Activated naive CD8-positive, alpha-beta T cell treated with anti-CD3 and anti-CD28 coated beads, Interleukin-2, amount 50 U/mL, for 24 hours (primary cell): ENCODE measurements at places on chromosomes 3 and 15.
A peak's percentile ranks its signal among the peaks of the same experiment; 100 is the strongest.

DNA sequence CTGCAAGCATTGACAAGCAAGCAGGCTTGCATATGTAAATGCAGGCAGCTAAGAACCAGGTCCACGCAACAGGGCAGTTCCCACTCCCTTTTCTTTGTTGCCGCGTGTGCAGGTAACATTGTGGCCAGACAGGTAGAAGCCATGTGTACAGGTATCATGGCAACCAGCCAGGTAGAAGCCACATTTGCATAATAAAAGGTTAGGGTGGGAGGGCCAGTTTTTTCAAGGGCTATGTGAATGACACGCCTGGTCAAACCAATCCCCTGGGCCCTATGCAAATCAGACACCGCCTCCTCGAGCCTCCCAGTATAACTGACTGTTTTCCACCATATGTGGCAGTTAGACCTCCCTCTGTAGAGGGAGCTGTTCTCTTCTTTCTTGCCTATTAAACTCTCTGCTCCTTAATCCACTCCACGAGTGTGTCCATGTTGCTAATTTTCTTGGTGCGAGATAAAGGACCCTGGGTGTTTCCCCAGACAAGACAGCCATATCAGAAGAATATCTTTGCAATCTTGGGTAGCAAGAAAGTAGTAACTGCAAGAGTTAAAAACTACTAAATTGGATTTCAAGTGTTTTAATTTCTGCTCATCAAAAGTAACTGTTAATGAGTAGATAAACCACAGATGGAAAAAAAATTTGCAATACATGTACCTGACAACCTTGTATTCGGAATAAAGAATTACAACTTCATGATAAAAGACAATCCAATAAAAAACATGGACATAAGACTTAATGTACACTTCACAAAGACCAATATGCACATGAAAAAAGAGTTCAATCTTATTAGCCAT is 21.8 kb downstream of the PCOLCE2 start:
- H3K27me3 ChIP-seq, result peaks cover 16% of the 10 kb centered on the region
- no peaks in the 10 kb centered on the region for H3K36me3 ChIP-seq
- DNase-seq, result no peak
- H3K4me1 ChIP-seq, result peaks cover 16% of the 10 kb centered on the region

DNA sequence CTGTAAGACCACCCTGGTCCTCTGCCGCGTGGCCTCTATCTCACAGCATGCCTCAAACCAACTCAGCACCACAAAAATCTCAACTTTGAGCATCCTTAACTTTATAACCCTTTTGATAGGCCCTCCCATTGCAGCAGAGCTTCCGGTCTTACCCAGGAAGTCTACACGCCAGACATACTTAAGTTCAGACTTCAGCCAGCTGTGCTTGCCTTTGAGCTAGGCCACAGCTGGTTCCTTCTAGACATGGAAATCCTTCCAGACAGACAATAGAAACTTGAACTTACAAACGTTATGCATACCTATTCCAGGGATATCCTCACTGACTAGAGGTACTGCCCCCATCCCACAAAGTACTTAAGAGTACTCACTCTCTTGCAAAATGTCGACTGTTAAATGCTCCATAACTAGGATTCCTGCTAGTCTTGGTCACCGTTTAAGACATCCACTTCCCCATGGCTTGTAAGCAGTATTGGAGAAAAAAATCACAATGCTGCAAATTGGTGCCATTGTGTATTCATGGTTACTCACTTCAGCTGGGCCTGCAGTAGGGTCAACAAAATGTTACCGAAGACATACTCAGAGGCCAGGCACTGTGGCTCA is 183.5 kb downstream of the TBL1XR1 start:
- H3K4me3 ChIP-seq, result no peak overlapping the region
- H3K36me3 ChIP-seq, result peaks cover 12% of the 10 kb centered on the region
- no peak for DNase-seq
- no peaks in the 10 kb centered on the region for H3K27me3 ChIP-seq
- H3K27ac ChIP-seq, result no peak overlapping the region
- peaks cover 2% of the 10 kb centered on the region for H3K4me1 ChIP-seq

DNA sequence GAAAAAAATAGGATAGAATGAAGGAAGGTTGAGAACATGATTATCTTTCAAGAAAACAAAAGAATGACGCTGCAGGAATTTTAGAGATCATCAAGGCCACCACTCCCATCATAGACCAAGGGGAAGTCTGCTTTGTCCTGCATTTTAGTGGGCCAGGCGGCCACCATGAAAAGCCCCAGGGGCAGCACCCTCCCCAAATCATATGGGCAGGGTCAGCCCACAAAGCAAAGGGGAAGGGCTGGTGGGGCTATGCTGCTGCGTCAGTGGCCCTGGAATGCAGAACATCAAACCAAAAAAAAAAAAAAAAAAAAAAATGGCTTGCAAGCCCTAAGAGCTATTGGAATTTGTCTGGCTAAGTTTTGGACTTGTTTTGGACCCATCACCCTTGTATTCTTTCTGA is 620.8 kb downstream of the ROBO2 start:
- no peaks in the 10 kb centered on the region for H3K36me3 ChIP-seq
- no peak overlapping the region for H3K27ac ChIP-seq
- no peaks in the 10 kb centered on the region for H3K27me3 ChIP-seq
- DNase-seq, result no peak

GRCh38 chr3:16912400-16913263 is 27.9 kb downstream of the PLCL2 start:
- no peaks in the 10 kb centered on the region for H3K27me3 ChIP-seq
- no peak for DNase-seq
- peak overlapping the region; percentile 38 for H3K4me3 ChIP-seq
- peaks cover 84% of the 10 kb centered on the region for H3K4me1 ChIP-seq
- H3K36me3 ChIP-seq, result peaks cover 2% of the 10 kb centered on the region

DNA sequence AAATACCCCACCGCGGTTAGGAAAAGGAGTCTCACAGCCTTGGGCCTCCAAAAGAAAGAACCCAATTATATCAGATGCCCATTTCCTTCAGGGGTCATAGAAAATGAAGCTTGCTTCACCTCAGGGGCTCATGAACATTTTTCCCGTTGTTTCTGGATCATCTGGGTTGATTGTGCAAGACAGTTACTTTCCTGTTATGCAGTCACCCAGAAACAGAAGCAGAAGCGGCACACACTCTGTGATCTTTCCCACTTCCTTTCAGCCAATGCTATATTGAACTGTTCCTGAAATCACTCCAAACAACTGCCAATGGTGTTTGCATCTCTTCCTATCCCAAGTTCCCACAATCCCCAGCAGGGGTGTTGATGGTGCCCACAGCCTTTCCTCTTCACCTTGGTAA is 295.6 kb upstream of the RASGRP1 start:
- no peak overlapping the region for H3K4me3 ChIP-seq
- no peaks in the 10 kb centered on the region for H3K36me3 ChIP-seq
- no peak overlapping the region for H3K27ac ChIP-seq

GRCh38 chr3:17023006-17023664 is 138.4 kb downstream of the PLCL2 start:
- H3K4me1 ChIP-seq, result peaks cover 78% of the 10 kb centered on the region
- H3K27me3 ChIP-seq, result no peaks in the 10 kb centered on the region
- peaks cover 24% of the 10 kb centered on the region for H3K36me3 ChIP-seq
- DNase-seq, result peak; percentile 56
- peak overlapping the region; percentile 66 for H3K4me3 ChIP-seq
- peak overlapping the region; percentile 91 for H3K27ac ChIP-seq
